ENCODE measurements at places on chromosomes 5 and 9.

DNA sequence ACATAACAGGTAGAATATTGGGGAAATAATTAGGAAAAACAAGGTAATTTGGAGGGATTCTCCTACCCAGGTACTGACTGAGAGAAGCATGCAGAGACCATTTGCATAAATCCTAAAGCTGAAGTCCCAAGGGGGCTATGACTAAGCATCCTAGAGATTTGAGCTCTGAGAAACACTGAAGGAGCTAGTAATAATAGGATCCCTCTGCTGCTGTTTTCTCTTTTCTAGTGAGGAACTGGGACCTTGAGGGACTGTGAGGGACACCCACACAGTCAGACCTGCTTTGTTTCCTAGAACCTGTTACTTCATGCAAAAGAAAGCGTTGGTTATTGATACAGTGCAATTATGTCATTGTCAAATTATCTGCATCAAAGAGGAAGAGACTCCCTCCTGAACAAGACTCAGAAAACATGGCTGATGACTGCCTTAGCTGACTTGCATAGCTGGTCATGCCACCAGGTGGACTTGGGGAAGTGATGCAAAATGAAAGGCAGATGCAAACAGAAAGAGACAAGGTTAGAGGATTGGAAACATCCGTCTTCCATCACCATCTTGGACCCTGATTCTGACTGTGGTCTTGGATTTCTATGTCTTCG lies 335.4 kb downstream of the NTRK2 start:
- DNase-seq, result no peak

- no peak for DNase-seq
These were observed 210.2 kb downstream of the MEF2C start for GRCh38 chr5:88672644-88673252.

GRCh38 chr9:85599540-85600105 lies 142.1 kb downstream of the AGTPBP1 start:
- DNase-seq, result no peak

- DNase-seq, result no peak
These were observed 24.8 kb downstream of the CSF1R start for GRCh38 chr5:150061538-150061995.

- DNase-seq, result no peak
These were observed 308.3 kb downstream of the SLIT3 start for GRCh38 chr5:168992687-168993086.

- DNase-seq, result no peak
These were observed 120.4 kb downstream of the C9orf152 start for GRCh38 chr9:110087605-110088004.

DNA sequence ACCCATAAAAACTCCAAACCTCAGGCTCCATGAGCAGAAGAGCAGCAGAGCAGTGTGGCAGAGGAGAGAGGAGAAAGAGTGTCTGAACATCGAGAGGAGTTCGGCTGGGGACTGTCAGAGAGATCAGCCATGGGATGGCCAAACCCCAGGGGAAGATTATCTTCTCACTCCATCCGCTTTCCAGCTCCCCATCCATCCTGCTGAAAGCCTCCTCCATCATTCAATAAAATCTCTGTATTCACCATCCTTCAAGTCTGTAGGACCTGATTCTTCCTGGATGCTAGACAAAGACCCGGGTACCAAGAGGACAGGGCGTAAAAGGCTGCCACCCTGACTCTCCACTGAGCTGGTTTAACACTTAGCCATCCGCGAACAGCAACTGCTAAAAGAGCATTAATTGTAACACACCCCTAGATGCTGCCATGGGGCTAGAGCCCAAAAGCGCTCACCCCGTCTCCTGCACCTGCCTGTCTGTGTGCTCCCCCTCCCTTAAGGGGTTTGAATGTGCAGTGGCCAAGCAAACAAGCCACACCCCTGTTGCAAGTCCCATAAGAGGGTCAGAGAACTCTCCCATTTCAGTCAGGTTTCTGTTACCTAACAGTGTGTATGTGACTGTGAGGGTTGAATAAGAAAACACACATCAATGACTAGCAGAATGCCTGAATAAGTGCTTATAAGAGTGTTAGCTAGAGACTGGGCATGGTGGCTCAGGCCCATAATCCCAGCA lies 13.9 kb upstream of the SELENOP start:
- DNase-seq, result no peak

DNA sequence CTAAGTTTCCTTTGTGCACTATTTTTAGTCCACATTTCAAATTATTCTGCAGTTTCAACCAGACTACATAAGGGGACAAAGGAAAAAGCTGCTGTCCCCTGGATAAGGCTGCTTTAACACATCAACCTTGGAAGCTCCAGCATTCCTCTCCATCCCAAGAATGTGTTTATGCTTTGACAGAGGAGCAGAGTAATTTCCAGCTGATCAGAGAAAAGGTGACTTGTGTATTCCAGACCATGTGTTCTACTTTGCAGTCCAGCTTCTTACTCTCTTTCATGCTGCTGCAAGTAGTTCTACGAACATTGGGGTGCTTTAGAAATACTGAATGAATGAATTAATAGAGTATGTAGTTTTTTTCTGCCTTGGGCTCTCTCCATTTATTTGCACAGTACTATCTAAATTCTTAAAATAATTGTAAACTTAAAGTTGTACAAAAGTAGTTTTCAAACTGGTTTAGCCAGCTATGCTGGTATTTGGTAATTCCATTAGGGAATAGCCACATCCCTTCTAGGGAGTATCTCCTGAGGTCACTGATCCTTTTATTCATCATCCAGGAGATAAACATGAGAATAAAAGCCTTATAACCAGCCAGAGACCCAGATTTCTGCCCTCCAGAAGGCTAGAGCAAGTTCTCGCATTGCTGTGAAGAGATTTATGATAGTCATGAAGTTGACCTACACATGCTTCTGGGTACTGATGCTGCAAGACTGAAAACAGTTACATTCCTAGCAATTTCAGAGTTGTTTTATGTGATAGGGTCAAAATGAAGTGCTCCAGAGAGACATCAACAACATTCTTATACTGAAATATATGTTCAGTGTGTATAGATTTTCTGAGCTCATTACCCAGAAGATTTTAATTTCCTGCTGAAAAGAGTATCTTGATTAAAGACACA lies 215.2 kb downstream of the COMMD10 start:
- no peak for DNase-seq

DNA sequence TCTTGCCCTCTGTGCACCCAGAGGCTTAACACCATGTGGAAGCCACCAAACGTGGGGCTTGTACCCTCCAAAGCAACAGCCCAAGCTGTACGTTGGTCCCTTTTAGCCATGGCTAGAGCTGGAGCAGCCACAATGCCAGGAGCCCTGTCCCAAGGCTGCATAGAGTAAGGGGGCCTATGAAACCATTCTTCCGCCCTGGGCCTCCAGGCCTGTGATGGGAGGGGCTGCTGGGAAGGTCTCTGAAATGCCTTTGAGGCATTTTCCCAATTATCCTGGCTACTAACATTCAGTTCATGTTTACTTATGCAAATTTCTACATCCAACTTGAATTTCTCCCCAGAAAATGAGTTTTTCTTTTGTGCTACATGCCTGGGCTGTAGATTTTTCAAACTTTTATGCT lies 33.8 kb downstream of the CHSY3 start:
- DNase-seq, result no peak

GRCh38 chr9:81874931-81875330 lies 53.3 kb upstream of the SPATA31D4 start:
- no peak for DNase-seq

GRCh38 chr5:157524887-157525286 lies 50.7 kb downstream of the ADAM19 start:
- no peak for DNase-seq

DNA sequence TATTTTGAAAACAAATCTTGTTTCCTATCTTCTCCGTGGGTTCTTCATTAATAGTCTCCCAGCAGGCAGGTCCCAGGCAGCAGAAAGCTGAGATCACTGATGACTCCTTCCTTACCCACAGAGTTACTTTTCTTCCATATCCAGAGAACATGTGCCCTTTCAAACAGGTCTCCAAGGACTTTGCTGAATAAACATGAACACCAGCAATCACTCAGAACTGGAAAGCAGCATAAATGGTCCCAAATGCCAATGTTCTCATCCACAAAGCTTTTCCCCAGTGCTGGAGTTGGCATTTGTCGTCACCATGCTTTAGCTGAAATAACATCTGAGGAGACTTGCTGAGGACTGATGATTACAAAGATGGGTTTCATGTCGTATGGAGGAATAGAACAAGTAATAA lies 134.0 kb downstream of the YIPF5 start:
- DNase-seq, result no peak

GRCh38 chr9:99459919-99460318 lies 237.8 kb downstream of the SEC61B start:
- DNase-seq, result no peak
